Non-pigmented ciliary epithelial cell (primary cell): ENCODE measurements at places on chromosomes 5 and 9.

DNA sequence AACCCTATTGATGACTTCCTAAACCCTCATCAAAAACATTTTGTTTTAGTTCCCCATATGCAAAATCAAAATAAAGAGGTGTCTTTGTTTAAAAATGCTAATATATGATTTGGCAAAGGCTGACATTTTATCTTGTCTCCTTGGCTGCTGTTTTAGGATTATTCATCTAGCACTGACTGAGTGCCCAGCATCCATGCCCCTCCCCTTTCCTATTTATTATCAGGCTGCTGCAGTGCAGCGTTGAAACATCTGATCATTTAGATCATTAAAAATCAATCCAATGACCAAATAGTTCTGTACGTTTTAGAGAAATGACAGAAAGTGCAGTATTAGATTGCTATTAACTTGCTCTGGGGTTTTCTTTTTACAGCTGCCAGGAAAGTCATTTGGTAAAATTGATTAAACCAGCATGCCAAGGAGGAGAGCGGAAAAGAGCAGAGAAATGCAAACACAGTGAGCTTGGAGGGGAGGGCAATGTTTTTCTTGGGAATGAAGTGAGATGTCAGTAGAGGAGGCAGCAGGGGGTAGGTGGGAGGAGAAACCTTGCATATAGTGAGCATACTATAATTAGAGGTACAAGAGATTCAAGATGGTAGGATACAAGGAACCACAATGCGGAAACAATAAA lies 286.3 kb downstream of the PDE4D start:
- no peak for DNase-seq

DNA sequence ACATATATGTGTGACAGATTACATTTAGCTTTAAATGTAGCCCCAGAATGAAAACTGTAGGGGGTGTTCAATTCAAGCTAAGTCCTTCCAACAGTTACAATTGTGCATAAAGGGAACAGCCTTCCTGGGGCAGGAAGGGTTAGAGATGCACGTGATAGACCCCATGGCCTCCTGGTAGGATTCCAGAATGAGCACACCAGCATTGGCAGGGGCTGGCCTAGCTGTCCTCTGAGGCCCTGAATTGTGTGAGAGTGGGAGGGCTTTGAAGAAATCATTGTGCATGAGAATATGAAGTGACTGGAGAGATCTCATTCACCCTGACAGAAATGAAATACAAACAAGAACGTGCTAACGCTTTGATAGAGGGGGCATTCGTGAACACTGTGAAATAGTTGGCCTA lies 663.8 kb upstream of the KLF4 start:
- DNase-seq = no peak

- peak; percentile 83 for DNase-seq
Observed at GRCh38 chr9:32487981-32488380, 38.0 kb downstream of the RIGI start.

DNA sequence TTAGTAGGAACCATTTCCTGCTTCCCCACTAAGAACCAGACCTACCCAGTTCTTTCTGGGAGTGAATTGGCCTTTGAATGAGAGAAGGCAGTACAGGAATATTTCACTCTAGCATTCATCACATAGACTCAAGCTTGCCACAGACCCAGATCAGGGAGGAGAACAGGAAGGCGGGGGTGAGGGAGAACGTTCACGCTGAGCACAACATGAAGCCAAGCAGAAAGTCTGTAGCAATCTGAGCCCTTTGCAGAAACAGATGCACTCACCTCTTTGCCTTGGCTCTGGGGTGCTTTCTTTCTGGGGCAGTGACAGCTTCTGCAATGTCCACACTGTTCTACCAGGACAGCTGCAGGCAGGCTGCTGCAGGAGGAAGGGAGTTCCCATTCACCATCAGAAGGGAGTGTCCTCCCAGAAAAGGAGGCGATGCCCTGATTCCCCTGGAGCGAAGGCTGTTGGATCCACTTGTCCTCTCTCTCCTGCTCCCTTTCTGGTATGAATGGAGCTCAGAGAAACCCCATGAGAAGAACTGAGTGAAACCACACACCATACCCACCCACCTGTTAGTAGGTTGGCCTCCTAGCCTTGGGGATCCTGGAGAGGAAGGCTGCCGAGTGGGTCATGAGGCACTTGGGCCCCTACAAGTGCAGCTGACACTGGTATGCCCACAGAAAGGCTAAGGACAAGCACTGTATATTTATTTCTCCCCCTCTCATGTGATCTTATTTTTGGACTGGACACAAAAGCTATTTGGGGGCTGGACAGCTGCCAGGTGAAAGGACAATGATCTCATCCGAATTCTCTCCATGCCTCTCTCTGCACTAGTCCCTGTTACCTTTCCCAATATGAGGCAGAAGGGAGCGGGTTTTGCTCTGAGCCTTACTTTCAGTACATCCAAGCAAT lies 11.7 kb upstream of the FGF1 start:
- peak; percentile 43 for DNase-seq

GRCh38 chr9:95077053-95077765 lies 240.3 kb downstream of the FANCC start:
- DNase-seq = no peak

DNA sequence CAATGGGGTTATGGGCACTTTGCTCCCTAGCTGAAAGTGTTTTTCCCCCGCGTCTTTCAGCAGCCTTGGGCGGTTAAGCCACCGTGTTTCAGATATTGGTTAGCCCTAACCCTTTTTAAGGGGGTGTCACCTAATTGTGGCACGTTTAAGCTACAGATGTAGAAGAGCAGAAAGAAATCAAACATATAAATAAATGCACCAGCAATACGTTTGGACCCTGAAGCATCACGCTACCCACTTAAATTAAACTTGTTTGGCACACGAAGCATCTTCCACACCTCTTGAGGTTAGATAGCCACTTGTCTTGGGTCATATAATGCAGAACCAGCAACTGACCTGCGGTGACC lies 768 bp downstream of the YTHDC2 start:
- DNase-seq = no peak

DNA sequence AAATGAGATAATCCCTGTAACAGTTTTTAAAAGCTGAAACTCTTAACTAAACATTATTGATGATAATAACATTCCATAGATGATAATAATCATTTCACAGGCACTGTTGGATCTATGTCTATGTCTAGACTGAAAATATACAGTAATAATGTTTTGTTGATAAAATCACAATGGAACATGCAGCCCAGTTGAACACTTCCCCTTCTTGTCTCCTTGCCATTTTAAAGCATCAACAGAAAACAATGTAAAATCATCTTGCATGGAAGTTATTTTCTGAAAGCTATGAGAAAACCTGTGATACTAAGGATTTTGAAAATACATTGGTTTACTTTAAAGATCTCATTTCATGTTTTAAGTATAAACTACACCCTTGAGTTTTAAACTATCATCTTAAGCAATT lies 1.9 kb downstream of the GAPT start:
- DNase-seq = no peak

- no peak for DNase-seq
Observed at GRCh38 chr9:96141128-96141474, 160.9 kb downstream of the HSD17B3 start.

GRCh38 chr5:42876375-42876844 lies 64.7 kb upstream of the SELENOP start:
- no peak for DNase-seq

GRCh38 chr9:131461166-131461565 lies 41.6 kb upstream of the POMT1 start:
- DNase-seq = no peak

DNA sequence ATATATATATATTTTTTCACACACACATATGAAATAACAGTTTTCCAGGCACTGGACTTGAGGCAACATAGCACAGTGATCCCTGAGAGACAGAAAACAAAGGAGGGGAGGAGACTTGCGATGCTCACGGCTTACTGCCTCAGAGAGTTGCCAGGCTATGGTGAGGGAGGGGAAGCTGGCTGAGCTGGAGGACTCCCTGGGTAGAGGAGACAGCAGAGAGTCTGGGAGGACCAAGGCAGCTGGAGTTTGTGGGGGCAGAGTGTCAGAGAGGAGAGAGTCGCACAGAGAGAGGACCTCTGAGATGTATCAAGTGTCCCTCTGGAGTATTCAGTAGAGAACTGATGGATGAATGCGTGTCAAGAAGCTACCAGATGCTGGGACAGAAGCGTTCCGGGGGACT lies 23.1 kb upstream of the QSOX2 start:
- no peak for DNase-seq

- no peak for DNase-seq
Observed at GRCh38 chr9:16396389-16396788, 474.1 kb downstream of the BNC2 start.

- no peak for DNase-seq
Observed at GRCh38 chr5:14153932-14154731, 11.0 kb downstream of the TRIO start.

DNA sequence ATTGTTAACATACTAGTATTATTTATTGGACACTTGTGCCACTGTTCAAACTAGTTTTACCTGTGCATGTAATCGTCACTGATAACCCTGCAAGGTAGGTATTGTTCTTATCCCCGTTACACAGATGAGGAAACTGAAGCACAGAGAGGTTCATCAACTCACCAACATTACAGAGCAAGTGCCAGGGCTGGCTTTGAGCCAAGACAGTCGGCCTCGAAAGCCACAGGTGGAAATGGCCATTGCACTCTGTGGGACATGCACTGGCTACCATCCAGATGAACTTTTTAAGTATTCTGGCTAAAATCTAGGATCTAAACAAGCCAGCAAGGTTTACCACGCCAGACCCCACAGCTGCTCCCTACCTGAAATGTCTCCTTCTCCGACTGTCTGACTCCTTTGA lies 57.9 kb downstream of the TEX10 start:
- DNase-seq = no peak

- no peak for DNase-seq
Observed at GRCh38 chr9:20340511-20340861, 281.8 kb downstream of the MLLT3 start.

DNA sequence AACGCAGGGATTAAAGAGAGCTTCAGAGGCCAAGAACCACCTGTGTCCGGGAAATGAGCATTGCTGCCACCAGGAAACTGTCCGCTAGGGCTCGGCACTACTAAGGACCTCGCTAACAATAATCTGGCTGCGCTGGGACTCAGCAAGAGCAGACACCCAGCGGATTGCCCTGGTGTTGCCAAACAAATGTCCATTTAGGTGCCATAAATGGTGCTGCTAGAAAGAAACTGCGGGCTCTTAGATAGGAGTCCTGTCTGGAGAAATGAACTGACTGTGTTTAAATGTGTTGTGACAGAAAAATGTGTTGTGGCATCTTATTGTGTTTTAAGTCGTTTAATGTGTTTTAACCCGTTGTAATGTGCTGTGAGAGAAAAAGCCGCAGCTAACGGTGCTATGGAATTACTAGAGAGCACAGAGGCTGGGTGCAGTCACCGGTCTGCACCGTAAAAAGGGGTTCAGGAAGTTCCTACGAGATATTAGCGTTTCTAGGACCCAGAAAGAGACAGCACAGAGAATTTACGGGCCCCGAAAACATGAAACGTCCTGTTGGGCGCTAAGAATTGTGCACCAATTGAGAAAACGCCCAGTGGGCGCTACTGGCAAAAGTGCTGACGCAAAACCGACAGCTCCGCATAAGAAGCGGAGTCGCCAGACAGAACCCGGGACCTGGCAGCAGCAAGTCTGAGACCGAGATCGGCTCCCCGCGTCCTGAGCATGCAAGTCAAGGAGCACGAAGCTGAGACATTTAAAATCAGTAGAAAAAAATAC lies 90.6 kb downstream of the ANXA2R start:
- no peak for DNase-seq

- DNase-seq = no peak
Observed at GRCh38 chr9:21741151-21741550, 61.3 kb upstream of the MTAP start.

DNA sequence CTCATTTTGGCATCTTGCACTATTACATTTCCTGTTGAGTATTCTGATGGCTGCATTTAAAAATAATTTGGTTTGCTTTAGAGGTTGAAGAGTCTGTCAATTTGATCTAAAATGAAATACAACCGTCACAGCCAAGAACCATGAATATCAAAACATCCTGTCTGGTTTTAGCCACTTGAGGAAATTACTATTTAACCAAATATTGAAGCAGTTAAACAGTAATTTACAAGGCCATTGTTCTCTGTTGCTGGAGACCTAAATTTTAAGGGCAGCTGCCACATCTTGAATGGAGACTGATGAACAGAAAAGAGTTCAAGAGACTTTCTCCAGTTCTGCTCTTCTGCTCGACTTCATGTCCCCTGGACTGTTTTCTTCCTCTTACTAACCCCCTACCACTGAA lies 549.4 kb downstream of the LRRC70 start:
- no peak for DNase-seq

DNA sequence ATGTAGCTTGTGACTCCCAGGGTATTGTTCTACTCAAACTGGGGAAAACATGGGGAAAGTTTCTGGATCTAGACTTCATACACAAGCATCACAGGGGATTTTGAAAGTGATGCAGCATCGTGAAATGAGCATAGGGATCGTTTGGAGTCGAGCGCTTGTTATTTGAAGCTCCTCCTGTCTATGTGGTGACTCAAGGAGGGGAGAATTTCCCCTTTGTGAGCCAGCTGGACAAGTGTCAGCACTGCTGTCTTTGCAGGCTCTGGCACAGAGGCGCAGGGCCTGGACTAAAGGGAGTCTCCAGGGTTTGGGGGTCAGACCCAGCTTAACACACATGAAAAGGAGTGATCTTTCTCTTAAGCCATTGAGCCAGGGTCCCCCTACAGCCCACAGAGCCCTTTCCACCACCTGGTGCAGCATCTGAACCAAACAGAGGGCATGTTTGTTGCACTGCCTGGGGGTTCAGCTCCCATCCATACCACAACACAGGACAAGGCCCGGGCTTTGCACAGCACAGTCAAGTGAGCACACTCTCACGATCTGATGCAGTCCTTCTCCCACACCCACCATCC lies 51.0 kb downstream of the IRF1 start:
- DNase-seq = no peak

DNA sequence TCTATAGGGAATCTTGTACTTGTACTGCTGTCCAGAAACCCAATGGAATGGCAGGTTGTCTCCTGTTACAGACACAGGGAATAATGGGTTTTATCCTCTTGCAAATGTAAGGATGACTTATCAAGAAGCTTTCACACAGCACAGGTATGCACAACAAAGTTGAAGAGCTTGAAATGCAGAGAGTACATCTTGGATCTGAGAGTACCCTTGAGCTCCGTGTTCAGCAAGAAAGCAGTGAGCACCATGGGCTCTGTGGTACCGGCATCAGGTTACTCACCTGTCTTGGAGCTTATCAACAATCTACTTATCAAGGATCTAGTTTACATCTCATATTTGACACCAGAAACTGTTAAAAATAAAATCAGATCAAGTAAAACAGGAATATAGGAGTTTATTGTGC lies 22.0 kb upstream of the EMB start:
- DNase-seq = no peak
